HS-5 (cell line): ENCODE measurements at places on chromosomes 7 and 10.

DNA sequence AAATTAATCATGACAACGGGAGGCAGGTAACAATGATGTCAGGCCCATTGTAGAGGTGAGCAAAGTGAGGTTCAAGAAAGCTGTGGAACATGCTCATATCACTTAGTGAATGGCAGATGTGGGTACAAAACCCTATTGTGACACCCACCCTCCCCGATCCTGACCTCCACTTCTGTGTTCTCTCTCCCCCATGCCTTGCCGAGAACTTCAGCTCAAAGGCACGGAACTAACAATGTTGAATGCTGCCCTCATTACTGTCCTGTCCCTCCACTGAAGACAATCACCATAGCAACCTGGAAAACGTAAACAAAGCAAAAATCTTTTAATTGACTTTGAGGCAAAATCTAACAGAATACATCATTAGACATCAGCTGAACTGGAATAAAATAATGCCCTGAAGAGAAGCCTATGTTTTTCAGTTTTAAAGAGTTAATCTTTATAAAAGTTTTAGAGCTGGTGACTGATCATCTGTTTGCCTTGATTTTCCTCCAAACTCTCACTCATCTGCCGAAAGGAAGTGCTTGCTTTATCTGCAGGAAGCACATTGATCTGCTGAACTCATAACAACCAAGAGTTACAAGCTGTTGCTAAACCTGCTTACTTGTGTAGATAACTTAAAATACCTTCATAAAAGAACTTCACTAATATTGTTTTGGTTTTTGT is 133.6 kb downstream of the CUBN start:
- DNase-seq = no peak

GRCh38 chr10:87038286-87038717 is 18.2 kb downstream of the FAM25A start:
- DNase-seq = no peak

GRCh38 chr10:119455609-119456434 is 86.7 kb downstream of the RGS10 start:
- DNase-seq = no peak

- no peak for DNase-seq
These were observed 290.7 kb downstream of the ADRA2A start for GRCh38 chr10:111367531-111367930.

GRCh38 chr10:31612082-31612481 is 293.1 kb downstream of the ZEB1 start:
- no peak for DNase-seq

- no peak for DNase-seq
These were observed 63.1 kb upstream of the NKX6-2 start for GRCh38 chr10:132848951-132849545.

GRCh38 chr10:12795315-12796110 is 206.0 kb downstream of the CCDC3 start:
- DNase-seq = no peak

DNA sequence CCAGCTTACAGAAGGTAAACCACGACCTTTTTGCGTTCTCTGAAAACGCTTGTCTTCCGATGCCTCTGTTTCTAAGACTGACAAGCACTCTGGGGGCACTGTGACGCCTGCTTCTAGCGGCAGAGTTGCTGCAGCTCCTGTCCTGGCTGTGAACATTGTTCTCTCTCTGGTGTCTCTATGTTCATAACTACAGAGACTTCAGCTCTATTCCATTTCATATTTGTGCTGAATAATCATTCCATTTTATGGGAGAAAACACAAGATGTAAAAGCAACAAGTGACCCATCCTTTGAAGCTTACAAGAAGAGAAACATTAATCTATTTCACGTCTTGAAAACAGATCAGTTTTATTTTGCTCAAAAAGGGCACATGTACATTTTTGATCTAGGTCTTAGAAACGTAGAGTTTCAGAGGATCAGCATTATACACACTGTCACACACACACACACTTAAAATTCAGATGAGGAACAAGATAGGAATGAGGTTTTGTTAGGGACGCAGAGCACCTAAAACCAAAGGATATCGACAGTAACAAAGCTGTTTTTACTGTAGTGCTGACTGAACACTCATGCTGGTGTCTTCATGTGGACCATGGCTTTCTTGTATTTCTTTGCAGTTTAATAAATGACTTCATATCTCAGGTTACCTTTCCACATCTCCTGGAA is 3.0 kb downstream of the IKZF1 start:
- no peak for DNase-seq

DNA sequence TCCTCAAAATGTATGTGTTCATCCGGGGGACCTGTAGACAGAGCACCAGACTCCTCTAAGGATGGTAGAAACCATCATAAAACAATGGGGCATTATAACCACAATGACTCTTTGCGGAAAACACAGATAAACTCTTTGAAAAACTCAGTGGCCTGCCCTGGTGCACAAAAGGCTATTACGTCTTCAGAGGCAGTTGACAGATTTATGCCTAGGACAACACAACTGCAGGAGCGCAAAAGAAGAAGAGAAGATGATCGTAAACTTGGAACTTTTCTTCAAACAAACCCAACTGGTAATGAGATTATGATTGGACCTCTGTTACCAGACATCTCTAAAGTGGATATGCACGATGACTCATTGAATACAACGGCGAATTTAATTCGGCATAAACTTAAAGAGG is 6.0 kb downstream of the RBM48 start:
- no peak for DNase-seq

DNA sequence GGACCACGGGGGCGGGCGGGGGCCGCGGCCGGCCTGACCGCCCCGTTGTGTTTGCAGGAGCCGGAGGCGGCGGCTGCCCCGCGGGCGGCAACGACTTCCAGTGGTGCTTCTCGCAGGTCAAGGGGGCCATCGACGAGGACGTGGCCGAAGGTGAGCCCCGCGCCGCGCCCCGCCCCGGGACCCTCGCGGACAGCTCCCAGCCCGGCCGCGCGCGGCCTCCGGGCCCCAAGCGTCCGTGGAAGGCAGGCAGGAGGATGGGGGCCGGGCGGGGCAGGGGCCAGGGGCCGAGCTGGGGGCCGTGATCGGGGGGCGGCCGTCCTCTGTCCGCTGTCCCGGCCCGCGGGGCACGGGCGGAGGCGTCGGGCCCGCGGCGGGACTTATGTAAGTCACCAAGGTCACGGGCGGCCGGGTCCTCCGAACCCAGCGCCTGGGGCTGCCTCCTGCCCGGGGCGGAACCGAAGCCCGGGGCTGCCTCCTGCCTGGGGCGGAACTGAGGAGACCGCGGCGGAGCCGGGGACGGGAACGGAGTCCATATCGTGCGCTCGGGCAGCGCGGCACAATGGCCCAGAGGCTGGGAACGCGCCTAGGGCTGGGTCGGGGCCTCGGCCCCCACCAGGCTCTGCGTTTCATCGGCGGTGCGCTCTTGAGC is 497 bp downstream of the PPP2R2D start:
- DNase-seq = no peak

DNA sequence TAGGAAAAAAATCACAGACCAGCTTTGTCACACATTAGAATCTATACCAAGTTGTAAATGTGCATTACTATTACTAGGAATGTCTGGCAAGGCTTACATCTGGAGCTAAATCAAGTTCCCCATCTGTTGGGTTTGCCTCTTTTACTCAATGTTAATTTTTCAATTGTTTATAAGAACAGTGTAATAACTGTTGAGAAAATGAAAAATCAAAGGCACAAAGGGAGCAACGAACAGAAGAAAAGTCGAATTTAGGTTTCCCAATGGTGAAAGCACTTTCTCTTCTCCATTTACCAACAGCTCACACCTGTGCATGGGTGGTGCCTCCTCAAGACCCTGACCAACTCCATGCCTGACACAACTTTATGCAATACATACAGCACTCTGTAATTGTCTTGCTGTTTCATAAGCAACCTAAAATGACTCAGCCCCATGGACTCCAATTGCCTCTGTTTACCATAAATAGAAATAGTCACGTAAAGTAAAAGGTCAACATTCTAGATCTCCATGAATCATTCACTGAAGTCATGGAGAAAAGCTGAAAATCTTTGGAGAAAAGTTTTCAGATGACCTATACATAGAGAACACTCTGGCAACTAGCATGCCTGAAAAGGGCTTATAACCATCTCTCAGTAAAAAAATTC is 95.5 kb upstream of the KCNIP2 start:
- DNase-seq = peak; percentile 80

DNA sequence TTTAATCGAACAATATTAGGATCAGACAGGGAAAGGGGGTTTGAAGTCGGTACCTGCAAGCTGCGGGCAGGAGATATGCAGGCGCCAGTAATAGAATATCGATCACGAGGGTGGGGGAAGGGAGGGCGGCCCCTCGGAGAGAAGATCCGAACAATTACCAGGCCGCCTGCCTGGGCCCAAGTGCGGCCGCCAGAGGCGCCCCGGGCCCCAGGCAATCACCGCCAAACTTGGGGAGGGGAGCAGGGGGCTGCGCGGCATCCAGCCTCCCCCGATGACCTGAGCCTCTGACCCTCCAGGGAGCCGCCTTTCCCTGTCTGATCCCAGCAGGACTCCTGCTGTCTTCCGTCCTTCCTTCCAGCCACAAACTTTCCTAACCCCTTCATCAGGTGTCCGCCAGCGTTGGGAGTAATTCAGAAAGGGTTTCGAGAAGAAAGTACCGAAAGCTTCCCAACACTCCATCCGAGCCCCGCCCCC is 1.1 kb downstream of the NKX1-2 start:
- no peak for DNase-seq

GRCh38 chr10:77993620-77994019 is 35.7 kb downstream of the POLR3A start:
- no peak for DNase-seq

- no peak for DNase-seq
These were observed 53.3 kb downstream of the PCLO start for GRCh38 chr7:83109352-83109751.
